Testis (tissue), 5 donors: ENCODE measurements at places on chromosomes 2 and 18. TPM values are rescaled to one million over a fixed set of nuclear protein-coding genes. Genes with fewer than 3 reads are reported as not detected.

Gene TMX3
- 27.1 TPM for polyA plus RNA-seq

Gene PNPT1
- polyA plus RNA-seq = 16.8 TPM

Gene PRKAG3
- polyA plus RNA-seq = 0.40 TPM

Gene KCNE4
- 3.3 TPM for polyA plus RNA-seq

Gene TNFAIP6
- 26.1 TPM for polyA plus RNA-seq

Gene PCARE
- 0.76 TPM for polyA plus RNA-seq

Gene MYOM1
- 16.9 TPM for polyA plus RNA-seq

Gene LOXL3
- polyA plus RNA-seq = 10.5 TPM

Gene IMP4
- polyA plus RNA-seq = 57.1 TPM

Gene REG3G
- polyA plus RNA-seq = 60.7 TPM

Gene MATN3
- 2.7 TPM for polyA plus RNA-seq

Gene MBP
- polyA plus RNA-seq = 16.7 TPM

Gene PRSS56
- 0.86 TPM for polyA plus RNA-seq

Gene RAMP1
- 13.9 TPM for polyA plus RNA-seq

Gene CCDC68
- 8.5 TPM for polyA plus RNA-seq

Gene CACNB4
- polyA plus RNA-seq = 7.8 TPM

Gene AMER3
- 0.99 TPM for polyA plus RNA-seq

Gene RUFY4
- 0.17 TPM for polyA plus RNA-seq

Gene SH3RF3
- 9.3 TPM for polyA plus RNA-seq

Gene POLR1A
- polyA plus RNA-seq = 20.0 TPM

Gene MFSD6
- polyA plus RNA-seq = 15.0 TPM

Gene LIMS4
- polyA plus RNA-seq = 4.7 TPM

Gene LTBP1
- polyA plus RNA-seq = 44.0 TPM

Gene TMEM37
- polyA plus RNA-seq = 9.0 TPM

Gene CCL20
- 0.99 TPM for polyA plus RNA-seq

Gene PAX3
- polyA plus RNA-seq = 6.0 TPM

Gene ARHGAP25
- 8.2 TPM for polyA plus RNA-seq

Gene MEX3C
- 254 TPM for polyA plus RNA-seq

Gene CRYGC
- 2.7 TPM for polyA plus RNA-seq

Gene SP140L
- 7.2 TPM for polyA plus RNA-seq

Gene CHCHD5
- 98.9 TPM for polyA plus RNA-seq

Gene C2orf81
- polyA plus RNA-seq = 23.1 TPM

Gene PSTPIP2
- polyA plus RNA-seq = 2.5 TPM

Gene PTPN18
- 23.3 TPM for polyA plus RNA-seq

Gene ERBB4
- 6.1 TPM for polyA plus RNA-seq

Gene PGAP1
- polyA plus RNA-seq = 6.7 TPM

Gene CNOT9
- 55.4 TPM for polyA plus RNA-seq

Gene TBR1
- 0.92 TPM for polyA plus RNA-seq

Gene SCN7A
- 3.3 TPM for polyA plus RNA-seq

Gene PAX8
- 22.3 TPM for polyA plus RNA-seq

Gene LIMS2
- polyA plus RNA-seq = 23.6 TPM

Gene NDUFV2
- 171 TPM for polyA plus RNA-seq

Gene ELP2
- polyA plus RNA-seq = 81.0 TPM

Gene HOXD10
- 0.92 TPM for polyA plus RNA-seq

Gene TLX2
- polyA plus RNA-seq = 1.1 TPM

Gene BIRC6
- polyA plus RNA-seq = 48.9 TPM

Gene ARHGAP28
- polyA plus RNA-seq = 161 TPM

Gene TMEM198
- 7.3 TPM for polyA plus RNA-seq

Gene CCDC178
- 8.6 TPM for polyA plus RNA-seq

Gene TEX44
- polyA plus RNA-seq = 166 TPM

Gene NT5DC4
- 4.2 TPM for polyA plus RNA-seq

Gene ABCB11
- polyA plus RNA-seq = 16.1 TPM

Gene OSR1
- polyA plus RNA-seq = 21.5 TPM

Gene TUBA4B
- 1.6 TPM for polyA plus RNA-seq

Gene FAP
- 5.6 TPM for polyA plus RNA-seq

Gene RAB17
- 6.3 TPM for polyA plus RNA-seq

Gene AKAIN1
- polyA plus RNA-seq = not detected

Gene ACTG2
- 93.4 TPM for polyA plus RNA-seq

Gene SLC9A4
- polyA plus RNA-seq = 0.34 TPM
